B cell (primary cell): ENCODE measurements at places on chromosomes 7 and 10. TPM values are rescaled to one million over a fixed set of nuclear protein-coding genes. Genes with fewer than 3 reads are reported as not detected.

CYP2C19 gene
- not detected in 2 replicates for total RNA-seq

CTNNA3 gene
- total RNA-seq: not detected in 2 replicates

PAPSS2 gene
- total RNA-seq: not detected in 2 replicates

LRRN3 gene
- 0.20 TPM in 1 of 2 replicates, not detected in the other for total RNA-seq
